ENCODE measurements at places on chromosomes 5 and 9.

DNA sequence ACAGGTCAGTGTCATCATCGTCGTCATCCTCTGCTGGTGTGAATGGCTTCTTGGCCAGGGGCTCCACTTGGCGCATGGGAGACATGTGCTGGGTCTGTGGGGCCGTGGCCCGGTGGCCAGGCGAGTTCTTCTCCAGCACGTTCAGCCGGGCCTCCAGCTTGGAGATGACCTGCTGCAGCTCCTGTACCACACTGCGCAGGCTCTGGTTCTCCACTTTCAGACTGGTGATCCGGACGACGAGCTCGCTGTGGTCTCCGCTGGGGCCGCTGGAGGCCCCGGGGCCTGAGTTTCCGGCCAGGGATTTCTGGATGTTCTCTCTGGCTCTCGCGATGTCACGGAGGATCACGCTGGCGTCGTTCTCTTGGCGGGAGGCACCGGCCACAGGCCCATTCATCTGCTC, 40.6 kb downstream of the ZNF484 start:
- no peak for DNase-seq

GRCh38 chr9:131875828-131876485, 136.1 kb upstream of the RAPGEF1 start:
- DNase-seq: peak; percentile 11

GRCh38 chr9:129206905-129207304, 28.8 kb upstream of the IER5L start:
- DNase-seq: no peak

GRCh38 chr9:86098824-86099700, at the start of gene GOLM1:
GOLM1 (minus strand) TSS chr9:86099558; CDS start chr9:86079320, 20,238 bp downstream.
- no peak for DNase-seq

DNA sequence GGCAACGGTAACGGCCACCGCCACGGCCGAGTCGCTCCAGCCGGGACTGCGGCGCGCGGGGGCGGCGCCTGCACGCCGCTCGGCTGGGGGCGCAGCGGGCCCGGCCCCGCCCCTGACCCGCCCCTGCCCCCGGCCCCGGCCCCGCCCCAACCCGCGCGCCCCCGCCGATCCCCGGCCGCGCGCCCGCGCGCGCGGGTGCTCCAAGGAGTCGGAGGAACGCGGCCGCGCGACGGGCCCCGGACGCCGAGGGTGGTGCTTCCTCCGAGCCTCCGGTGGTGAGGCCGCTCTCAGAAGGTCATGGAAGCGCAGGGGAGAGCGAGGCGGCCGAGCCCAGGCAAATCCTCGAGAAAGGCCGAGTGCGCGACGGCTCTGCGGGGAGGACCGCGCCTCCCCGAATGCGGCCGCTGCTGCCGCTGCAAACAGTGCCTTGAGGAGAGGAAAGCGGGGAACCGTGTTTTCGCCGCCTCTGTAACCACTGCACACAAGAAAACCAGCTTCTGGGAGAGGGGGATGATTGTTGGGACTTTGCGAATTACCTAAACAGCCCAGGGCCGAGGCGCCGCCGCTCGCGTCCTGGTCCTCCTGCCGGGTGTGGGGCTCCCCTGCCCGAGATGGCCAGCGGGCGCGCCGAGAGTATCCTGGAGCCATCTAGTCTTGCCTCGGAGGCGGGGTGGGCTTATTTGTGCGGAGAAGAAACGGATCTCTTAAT, at the start of gene LIFR:
Gene LIFR, minus strand, starts transcription at position 48 of the 709 bp plus-strand sequence. CDS start 25,999 bp downstream, outside the sequence.
- peak; percentile 51 for DNase-seq

GRCh38 chr9:102362470-102363132, 624.2 kb upstream of the GRIN3A start:
- DNase-seq: no peak

GRCh38 chr5:158809310-158809850, 290.3 kb downstream of the EBF1 start:
- no peak for DNase-seq

Measured in activated CD4-positive, alpha-beta T cell treated with anti-CD3 and anti-CD28 coated beads, Interleukin-2, Interleukin-4, amounts not matched to agents 100 ng/mL and 50 ng/mL, durations not matched to agents 16 hours and 8 hours (primary cell).